ENCODE measurements at places on chromosomes 11 and 22.

DNA sequence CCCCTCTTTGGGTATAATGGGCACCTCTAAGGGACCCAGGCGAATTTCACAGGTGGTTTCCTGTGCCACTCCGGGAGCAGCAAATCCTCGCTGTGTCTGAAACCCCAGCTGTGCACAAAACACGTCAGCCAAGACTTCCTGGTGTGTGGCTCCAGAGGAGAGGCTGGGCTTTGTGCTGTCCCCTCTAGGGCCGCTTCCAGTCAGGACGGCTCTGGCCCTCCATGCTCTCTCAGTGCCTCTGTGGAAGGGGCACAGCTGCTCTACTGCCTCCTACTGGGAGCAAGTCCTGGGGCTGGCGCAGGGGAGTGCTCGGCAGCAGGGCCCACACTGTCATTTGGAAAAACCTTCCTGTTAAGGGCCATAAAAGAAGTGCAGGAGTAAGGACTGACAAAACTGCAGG, 23.7 kb upstream of the ARFGAP3 start:
- no peak for DNase-seq

GRCh38 chr22:21939461-21939913, 13.2 kb downstream of the PPM1F start:
- DNase-seq, result no peak

GRCh38 chr11:124536520-124536919, 6.9 kb downstream of the OR8B12 start:
- DNase-seq, result no peak

- DNase-seq, result no peak
Measured at GRCh38 chr11:569158-569885, 6.9 kb upstream of the PHRF1 start.
